Activated naive CD4-positive, alpha-beta T cell treated with anti-CD3 and anti-CD28 coated beads, Interleukin-2, amount 50 U/mL, for 72 hours (primary cell): ENCODE measurements at places on chromosomes 4 and X.

- DNase-seq = no peak
Measured at GRCh38 chrX:24732766-24733500, 39.2 kb downstream of the POLA1 start.

DNA sequence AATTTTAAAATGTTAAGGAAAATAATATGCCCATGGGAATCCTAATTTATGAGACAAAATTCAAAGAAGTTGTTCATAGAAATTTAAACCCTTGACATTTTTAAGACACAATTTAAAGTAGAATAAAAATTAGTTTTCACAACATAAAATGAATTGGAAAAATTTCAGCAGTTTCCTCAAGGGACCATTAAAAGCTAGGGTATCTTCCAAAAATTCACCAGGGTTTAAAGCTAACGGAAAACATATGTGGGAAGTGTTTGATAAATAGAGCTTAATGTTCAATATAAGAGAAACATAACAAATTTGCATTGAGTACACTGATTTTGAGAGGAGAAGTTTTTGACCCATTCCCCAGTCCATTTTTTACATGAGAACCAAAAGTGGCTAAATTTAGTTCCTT lies 228.9 kb upstream of the TTC29 start:
- DNase-seq = no peak

GRCh38 chr4:147583876-147584275 lies 33.3 kb upstream of the TMEM184C start:
- DNase-seq = no peak

DNA sequence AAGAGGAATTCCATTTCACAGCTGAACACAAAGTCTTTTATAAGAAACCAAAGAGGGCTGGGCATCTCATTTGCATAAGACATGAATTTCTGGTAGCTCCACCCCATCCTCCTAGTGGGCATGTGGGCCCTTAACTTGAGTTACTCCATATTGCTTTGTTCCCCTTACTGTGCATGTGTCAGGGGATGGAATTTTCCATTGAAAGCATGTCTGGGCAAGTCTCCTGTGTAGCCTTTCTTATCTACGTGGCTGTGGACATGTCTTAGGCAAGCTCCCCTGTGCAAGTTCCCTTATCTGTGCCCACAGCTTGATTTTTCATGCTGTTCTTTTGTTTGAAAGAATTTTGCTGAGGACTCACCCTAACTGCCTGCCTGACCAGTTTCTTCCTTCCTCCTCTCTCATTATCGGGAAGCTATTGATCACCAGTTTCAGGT lies 123.5 kb upstream of the JADE1 start:
- no peak for DNase-seq

- no peak for DNase-seq
Measured at GRCh38 chr4:17134565-17134964, 236.1 kb upstream of the LDB2 start.

- DNase-seq = peak; percentile 77
Measured at GRCh38 chrX:53441531-53442321, 7.6 kb upstream of the HSD17B10 start.

DNA sequence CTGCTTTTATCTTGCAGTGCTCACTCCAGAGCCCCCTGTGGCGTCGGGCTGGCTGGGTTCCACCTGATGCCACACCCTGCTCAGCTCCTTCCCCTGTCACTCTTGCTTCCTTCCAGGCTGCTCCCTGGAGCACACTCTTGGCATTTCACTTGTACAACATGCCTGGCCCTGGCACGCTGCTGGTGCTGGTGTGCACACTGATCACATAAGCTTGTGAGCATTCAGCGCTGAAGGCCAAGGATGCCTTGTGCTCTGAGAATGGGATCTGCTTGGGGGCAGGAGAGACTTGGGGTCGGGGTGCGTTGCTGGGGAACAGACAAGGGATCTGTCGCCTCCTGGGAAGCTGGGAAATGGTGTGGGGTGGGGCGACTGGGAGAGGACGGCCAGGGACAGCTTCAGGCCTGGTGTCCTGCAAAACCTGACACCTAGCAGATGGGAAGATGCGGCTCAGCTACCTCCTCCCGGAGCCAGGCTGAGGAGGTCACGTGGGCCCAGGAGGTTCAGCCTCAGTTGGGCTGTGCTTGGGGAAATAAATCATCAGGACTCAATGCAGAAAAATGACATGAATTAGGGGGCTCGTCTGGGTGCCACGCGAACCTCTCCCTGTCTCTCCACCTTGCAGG lies 108.5 kb downstream of the PHKA2 start:
- no peak for DNase-seq

GRCh38 chr4:144591401-144591800 lies 54.6 kb upstream of the HHIP start:
- no peak for DNase-seq

DNA sequence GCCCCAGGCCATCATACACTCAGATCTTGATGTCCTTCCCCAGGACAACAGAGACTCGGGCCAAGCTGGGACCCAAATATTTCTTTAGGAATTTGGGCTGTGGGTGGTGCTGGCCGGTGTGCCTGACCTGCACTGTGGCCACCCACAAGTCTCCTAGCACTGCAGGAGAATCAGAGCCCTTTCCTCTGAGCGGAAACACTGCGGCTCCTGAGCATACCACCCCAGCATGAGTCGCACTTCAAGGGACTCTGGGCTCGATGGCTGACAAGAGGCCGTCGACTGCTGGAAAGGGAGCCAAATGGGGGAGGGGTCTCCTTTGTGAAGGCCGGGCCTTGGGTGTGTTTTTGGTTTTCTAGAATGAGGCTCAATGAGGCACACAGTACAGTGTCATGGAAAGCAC lies 13.0 kb upstream of the IRAK1 start:
- no peak for DNase-seq

DNA sequence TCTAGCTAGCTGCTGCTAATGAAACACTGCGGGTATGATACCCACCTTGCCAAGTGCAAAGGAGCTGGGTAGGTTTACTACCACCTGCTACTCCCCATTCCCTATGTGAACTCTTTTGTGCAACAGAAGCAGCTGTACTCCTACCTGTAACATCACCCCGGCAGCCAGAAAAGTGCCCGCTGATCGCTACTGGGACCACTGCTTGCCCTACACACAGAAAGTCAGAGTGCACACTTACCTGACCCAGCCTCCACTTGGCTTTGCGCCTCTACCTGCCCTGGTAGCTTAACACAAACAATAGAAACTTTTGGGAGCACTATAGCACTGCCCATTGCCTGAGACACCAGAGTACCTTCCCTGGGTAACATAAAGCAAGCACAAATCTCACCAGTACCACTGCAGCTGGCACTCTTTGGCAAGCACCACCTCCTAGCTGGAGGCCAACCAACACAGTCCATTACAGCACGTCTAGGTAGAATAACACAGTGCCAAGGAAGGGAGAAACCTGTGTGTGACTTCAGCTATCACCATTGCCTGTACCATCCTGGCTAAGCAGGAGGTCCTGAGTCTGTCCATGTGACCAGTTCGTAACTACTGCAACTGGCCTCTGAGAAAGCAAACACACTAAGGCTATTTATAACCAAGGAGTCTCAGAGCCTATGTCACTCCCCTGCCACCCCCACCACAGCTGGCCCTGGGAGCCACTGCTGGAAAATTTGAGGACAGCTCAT lies 80.1 kb downstream of the CENPC start:
- DNase-seq = no peak

DNA sequence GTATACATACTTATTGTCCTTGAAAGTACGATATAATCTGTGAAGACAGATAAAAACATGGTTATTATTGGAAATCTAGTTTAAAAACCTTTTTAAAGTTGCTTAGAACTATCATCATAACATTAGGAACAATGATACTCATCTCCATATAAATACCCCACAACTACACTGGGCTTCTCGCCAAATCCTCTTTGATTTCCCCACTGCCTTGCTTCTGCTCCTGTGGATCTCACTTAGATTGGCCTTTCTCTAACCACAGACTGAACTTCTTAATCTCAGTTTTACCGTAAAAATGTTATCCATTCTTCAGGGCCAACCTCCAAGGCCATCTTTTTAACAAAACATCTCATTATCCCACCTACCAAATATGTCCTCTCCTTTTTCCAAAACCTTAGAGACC lies 77.6 kb downstream of the PRKG2 start:
- DNase-seq = no peak

DNA sequence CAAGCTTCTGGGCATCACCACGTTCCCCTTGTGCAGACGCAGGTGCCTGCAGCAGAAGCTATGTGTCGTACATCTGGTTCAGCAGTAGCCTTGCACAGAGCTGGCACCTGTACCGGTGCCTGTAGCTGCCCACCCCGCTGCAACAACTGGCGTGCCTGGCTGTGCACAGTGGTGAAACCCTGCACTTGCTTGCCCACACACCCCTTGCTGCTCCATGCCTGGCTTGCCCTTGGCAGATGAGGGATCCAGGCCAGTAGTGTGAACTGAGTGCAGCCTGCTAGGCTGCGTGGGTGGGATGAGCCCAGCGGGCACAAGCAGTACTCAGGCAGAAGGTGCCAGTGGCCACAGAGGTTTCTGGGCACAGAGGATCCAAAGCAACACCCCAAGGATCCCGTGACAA lies 528.4 kb downstream of the PPARGC1A start:
- DNase-seq = no peak

GRCh38 chrX:13164611-13165010 lies 120.2 kb upstream of the FAM9C start:
- no peak for DNase-seq

DNA sequence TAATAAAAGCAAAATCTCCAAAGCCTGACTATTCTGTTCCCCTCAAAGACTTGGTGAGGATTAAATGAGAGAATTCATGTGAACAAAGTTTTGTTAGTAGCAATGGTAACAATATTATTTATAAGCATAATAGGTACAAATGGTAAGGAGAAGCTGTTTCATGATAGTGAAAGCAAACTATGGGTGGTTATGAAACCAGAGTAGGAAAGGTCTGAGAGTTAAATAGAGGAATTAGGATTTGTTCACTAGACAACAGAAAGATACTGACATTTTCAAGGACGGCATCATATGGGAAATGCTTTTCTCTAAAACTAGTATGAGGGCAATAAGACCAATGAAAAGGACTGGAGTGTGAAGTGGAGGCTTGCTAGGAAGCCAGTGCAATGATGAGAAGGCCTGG lies 128.6 kb upstream of the FTHL17 start:
- DNase-seq = no peak

DNA sequence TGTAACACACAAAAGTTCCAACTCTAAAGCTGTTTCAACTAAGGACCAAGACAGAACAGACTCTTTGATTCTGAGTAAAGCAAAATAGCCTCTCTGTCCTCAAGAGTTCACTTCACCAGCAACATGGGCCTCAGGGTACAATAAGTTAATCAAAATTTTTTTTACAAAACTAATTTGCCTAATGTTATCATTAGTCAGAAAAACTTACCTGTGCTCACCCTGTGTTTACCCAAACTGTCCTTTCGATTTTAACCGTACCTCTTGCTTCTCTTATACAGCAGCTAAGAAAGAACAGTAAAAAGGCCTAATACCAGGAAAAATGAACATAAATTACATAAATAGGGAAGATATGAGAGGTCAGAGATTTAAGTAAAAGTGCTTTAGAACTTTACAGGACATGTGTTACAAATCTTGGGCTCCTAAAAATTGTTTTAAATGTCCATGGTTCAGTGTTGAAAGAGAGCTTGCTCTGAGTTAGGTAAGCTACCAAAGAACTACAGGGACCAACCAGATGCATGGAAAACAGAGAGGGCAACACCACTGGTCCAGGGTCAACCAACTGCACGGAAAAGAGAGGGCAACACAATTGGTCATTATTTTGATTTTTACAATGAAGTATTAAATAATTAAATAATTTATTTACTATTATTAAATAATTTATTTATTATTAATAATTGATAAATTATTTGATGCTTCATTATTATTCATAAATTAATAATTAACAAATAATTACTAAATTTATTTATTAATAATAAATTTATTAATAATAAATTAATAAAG lies 73.1 kb downstream of the FAT1 start:
- DNase-seq = no peak

- DNase-seq = no peak
Measured at GRCh38 chrX:39946822-39947221, 150.9 kb downstream of the BCOR start.

- DNase-seq = no peak
Measured at GRCh38 chr4:157075811-157076577, at the start of gene GLRB. Gene GLRB (plus strand): TSS chr4:157076150. CDS start chr4:157078025, 1,875 bp downstream.

DNA sequence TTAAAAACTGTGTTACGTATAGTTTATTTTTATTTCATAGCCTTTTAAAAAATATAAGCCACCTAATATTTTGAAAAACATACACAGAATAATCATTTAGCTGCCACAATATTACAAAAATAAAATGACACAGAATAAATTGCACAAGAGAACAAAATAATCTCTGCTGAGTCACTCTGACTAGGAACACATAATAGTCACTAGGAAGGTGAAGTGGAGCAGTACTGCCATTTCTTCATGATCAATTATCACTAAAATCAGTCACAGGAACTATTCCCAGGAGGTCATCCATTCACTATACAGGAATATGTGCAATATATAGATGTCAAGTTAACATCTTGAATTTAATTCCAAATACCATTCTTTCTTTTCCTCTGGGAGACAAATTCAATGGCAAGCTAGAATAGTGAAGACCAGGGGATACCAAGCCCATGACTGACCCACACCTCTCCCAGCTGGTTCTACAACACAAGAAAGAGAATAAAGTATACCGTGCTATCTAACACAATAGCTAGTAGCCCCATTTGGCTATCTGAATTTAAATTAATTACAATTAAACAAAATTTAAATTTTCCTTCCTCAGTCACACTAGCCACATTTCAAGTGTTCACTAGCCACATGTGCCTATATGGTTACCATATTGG lies 5.9 kb downstream of the SMIM43 start:
- no peak for DNase-seq

DNA sequence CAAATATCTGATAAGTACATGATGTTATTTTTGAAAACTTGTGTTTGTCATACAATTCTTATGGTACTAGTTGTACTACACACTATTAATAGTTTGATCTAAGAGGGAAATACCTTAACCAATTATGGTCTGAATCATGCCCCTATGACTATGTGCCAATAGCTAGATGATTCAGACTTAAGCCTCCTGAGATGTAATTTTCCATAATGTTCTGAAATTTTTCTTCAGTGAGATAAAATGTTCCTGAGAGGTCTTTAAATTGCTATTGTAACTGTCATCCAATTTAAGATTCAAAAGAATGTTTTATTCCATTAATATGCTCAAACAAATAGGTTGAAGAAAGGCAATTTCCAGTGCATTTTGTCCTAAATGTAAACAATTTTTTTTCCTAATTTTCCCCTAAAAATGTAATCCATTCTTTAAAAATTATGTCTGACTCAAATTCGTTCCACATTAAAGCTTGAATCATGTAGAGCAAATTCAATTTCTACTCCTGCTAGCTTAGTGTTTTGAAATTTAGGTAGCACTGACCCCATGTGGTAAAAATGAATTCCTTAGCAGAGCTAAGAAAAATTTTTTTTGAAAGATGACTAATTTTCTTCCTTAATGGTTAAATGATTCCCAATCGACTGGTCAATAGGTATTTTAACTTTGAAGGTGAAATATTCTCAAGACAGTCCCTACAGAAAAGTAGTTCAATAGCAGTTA lies 49.1 kb downstream of the APOOL start:
- DNase-seq = no peak
